Type B pancreatic cell (in vitro differentiated cells): ENCODE measurements at places on chromosomes 2 and 18.
A peak's percentile ranks its signal among the peaks of the same experiment; 100 is the strongest.

GRCh38 chr2:118936306-118936705 lies 5.7 kb upstream of the MARCO start:
- DNase-seq, result no peak

- no peak for DNase-seq
Observed at GRCh38 chr2:29238497-29238896, 123.3 kb downstream of the CLIP4 start.

- no peak for DNase-seq
Observed at GRCh38 chr2:60275958-60276357, 277.5 kb downstream of the BCL11A start.

GRCh38 chr2:59301466-59302402 lies 1060.6 kb upstream of the FANCL start:
- no peak for DNase-seq

DNA sequence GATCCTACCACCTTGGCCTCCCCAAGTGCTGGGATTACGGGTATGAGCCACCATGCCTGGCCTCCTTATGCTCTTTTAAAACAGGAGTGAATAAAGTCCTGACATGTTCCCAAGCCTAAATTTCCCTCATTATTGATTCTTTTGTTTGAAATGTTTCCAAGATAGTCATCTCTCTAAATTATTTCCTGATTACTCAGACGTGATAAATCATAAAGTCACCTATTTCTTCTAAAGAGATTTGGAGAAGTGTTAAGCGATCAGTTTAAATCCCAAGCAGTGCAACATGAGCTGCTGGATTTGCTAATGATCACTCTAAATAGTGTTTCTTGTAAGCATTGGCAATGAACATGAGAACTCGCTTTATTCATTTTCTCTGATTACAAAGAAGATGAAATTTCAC lies 51.8 kb downstream of the PMAIP1 start:
- no peak for DNase-seq

DNA sequence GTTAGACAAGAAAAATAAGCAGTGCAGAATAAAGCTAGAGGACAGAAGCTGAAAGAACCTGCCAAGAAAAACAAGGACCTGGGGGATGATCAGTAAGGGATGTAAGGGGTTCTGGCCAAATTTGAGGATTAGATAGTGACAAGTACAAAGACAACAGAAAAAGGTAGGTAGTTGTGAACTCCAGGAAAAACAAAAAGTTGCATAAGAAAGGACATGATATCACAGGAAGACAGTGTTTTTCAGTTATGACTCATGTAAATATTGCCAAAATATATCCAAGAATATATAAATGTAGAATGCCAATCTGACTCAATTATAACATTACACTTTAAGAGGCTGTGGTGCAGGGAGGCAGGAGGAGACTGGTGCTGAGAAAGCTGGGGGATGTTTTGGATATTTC lies 209.8 kb upstream of the SH3BP4 start:
- DNase-seq, result no peak

GRCh38 chr2:53183581-53183980 lies 584.0 kb upstream of the CHAC2 start:
- no peak for DNase-seq

GRCh38 chr2:156421851-156422250 lies 14.3 kb upstream of the GPD2 start:
- DNase-seq, result no peak

- DNase-seq, result no peak
Observed at GRCh38 chr2:105336786-105337121, 586 bp upstream of the C2orf49 start.

DNA sequence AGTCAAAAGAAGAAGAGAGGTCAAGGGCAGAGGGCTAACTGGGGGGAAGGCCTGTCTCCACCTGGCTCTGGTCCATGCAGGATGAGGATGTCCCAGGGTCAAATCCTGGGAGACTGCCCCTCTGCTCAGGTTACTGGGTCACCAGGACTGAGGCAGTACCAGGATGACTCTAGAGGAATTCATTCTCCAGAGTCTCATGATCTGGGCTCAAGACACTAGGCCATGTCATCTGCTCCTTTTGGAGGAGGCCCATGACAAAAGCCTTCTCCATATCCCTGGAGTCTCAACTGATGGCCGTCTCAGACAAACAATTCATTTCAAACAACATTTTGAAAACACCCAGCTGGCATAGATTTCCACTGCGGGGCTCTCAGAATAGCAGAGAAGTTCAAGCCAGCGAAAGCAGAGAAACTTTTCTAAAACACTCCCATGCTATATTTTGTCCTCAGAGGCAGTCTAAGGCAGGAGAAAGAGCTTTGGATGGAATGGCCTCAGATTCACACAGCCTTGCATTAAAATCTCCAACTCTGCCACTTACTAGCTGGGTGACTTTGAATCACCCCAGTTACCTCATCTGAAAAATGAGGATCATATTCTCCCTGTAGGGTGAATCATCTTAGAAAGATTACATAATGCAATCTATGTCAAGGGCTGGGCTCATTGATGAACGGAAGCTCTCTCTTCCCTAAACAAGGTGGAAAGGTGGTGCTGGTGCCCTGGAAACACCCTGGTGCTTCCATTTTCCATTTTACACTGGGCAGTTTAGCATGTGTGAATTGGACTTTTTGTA lies 48.8 kb upstream of the LCLAT1 start:
- no peak for DNase-seq

DNA sequence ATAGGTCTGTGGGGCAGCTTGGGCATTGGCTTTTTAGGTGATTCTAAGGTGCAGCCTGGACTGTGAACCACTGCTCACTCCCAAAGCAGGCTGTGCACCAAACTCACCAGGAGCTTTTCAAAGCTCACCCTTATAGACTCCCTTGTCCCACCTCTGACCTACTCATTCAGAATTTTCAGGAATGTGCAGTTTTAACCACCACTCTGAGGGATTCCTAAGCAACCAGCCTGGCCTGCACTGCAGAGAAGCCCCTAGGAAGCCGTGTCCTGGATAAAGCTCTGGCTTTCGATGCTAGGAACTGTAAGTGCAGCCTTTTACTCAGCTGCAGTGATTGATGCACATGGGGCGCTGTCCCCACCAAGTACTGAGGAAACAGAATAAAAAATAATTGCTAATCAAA lies 33.0 kb downstream of the MRO start:
- DNase-seq, result no peak

DNA sequence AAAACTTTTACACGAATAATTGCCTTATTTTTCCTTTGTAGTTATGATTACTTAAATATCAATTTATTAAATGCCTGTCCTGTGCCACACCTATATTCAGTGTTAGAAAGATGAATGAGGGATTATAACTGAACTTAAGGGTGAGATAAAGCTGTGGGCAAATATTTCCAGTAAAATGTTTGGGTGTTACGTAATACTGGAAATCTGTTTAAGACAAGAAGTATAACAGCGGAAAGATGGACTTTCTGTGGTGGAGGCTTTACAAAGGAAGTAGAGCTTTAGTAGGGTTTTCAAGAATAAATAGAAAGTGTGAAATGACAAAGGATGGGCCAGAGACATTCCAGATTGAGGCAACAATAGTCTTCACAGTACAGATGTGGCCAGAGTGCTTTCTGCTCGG lies 927.0 kb downstream of the DPP10 start:
- DNase-seq, result no peak

- no peak for DNase-seq
Observed at GRCh38 chr2:72515696-72516095, 310.1 kb downstream of the EXOC6B start.

DNA sequence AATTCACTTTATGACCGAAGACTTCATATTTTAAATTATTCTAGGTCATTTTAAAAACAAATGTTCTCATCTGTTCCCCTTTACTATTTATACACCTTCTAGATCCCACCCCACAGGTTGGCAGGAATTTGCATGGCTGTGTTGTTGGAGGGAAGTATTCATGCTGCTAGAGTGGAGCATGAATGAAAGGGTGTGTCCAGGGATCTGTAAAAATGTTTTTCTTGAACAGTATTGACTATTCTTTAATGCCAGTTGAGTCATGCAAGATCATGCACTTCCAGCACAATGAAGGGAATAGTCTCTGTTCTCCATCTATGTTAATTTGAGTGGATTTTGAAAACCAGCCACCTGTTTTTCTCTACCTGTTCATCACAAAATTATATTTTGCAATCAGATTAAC lies 52.0 kb upstream of the COL3A1 start:
- no peak for DNase-seq

GRCh38 chr2:19021721-19022120 lies 336.7 kb downstream of the OSR1 start:
- no peak for DNase-seq

DNA sequence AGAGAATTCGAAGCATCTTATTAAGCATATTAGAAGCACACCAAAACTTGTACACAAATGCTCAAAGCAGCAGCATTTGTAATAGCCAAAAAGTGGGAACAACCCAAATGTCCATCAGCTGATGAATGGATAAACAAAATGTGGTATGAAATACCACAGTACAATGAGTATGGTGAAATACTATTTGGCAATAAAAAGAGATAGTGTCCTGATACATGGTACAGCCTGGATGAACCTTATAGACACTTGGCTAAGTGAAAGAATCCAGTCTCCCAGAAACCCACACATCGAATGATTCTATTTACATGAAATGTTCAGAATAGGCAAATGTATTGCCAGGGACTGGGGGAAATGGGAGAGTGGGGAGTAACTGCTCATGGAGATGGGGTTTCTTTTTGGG lies 3.0 kb downstream of the SPATA3 start:
- no peak for DNase-seq

DNA sequence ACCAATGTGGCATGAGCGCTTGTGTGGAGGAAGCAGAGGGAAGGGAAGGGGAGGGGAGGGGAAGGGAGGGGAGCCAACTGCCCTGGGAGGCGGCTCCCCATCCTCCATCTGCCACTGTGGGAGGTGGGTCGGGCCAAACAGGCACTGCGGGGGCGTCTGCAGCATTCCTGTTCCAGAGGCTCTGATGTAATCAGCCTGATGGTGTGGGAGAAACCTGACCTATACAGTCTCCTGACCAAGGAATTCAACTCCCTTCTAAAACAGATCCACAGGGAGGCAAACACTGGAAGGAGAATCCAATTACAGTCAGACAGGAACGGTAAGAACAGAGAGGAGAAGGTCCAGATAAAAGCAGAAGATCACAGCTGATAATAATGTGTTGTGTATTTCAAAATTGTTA lies 88.8 kb downstream of the CD8B2 start:
- no peak for DNase-seq

GRCh38 chr18:77077941-77078689 lies 54.5 kb downstream of the MBP start:
- DNase-seq, result no peak

- DNase-seq, result no peak
Observed at GRCh38 chr2:169222665-169223064, 139.7 kb downstream of the LRP2 start.

- DNase-seq, result peak; percentile 39
Observed at GRCh38 chr2:653645-654425, 23.4 kb downstream of the TMEM18 start.

GRCh38 chr18:72391951-72392350 lies 152.2 kb downstream of the CBLN2 start:
- no peak for DNase-seq

- DNase-seq, result no peak
Observed at GRCh38 chr2:164890544-164890943, 48.9 kb upstream of the COBLL1 start.

GRCh38 chr18:36593641-36594040 lies 235.2 kb downstream of the TPGS2 start:
- DNase-seq, result no peak

DNA sequence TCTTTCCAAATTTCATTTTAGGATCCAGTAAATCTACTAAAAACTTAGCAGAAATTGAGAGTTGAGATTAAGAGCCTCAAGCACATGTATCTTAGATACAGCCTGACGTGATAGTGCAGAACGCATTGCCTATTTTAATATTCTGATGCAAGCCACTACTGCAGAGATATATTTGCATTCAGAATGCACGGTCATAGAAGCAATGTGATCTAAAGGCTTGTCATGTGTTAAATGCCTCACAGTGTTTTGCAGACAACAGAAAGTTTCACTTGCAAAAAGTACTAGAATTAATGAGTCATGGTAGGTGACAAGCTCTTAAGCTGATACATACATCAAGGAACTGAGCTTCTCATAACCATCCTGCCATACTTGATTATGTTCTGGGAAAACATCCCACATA lies 886.7 kb upstream of the CHAC2 start:
- DNase-seq, result no peak

- DNase-seq, result no peak
Observed at GRCh38 chr2:28750316-28751251, 1.0 kb upstream of the PPP1CB start.

- no peak for DNase-seq
Observed at GRCh38 chr18:9421901-9422327, 53.4 kb upstream of the RALBP1 start.

DNA sequence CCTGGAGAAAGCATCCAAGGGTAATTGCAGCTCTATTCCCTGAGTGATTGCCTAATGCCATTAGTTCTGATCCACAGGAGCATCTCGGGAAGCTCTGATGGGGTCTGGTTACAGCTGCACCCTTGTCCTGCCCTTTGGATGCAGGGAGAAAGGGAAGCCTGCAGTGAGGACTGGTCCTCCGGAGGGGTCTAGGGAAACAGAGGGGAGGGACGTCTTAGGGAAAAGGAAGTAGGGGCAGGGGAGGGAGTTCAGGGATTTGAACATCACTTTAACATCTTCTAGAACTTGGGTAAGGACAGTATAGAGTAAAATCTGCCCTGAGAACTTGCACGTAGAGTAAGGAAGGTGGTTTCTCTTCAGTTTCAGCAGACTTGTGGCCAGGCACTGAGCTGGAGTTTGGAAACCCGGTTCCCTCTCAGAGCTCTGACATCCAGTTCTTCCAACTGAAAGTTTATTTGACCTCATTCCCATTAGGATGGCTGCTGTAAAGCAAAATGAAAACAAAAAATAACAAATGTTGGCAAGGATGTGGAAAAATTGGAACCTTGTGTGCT lies 20.5 kb downstream of the ONECUT2 start:
- DNase-seq, result no peak

DNA sequence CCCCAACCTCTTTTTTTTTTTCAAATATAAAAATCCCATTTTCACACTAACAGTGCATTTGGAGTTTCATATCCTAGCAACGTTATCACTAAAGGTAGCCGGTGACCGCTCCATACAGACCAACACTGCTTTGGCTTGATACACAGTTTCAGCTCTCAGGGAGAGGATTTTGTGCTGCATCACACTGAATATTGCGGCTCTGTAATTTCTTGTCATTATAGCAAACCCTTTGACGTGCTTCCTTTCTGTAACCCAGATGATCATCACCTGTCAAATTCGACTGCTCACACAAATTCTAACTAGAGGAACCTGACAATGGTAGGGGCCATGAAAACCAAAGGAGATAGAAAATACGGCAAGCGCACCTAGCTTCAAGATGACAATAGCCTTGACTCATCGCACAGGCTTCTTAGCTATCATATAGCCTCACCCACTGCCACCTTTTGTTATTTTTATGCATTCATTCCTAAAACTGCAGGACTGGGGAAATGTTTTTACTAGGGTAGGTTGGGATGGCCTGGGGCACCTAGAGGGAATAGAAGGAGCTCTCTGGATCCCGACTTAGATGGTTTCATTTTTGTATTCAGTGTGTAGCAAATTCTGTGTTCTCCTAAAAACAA lies 582.9 kb upstream of the PIK3C3 start:
- DNase-seq, result no peak

DNA sequence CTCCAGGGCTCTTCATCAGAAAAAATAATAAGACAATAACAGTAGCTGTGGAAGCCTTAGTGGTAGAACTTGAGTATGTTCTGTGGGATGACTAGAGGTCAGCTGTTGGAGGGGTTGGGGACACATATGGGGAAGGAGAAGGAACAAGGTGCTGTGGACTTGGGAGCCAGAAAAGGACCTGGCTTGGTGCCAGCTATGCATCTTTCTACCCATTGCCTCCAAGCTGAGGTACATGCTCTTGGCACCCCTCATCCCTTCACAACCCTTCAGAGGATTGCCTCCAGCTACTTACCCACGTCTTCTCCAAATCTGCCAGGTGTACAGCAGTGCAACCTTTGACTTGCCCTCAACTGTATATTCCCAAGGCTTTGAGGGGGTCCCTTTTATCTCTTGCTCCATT lies 15.3 kb upstream of the EPAS1 start:
- DNase-seq, result no peak
